ENCODE measurements at places on chromosomes 12 and 14. TPM values are rescaled to one million over a fixed set of nuclear protein-coding genes. Genes with fewer than 3 reads are reported as not detected.

The KRT2 gene
- not detected for total RNA-seq

The NTF3 gene
- not detected for total RNA-seq

The NGB gene
- total RNA-seq = not detected

The PTPN6 gene
- 31.5 TPM for total RNA-seq

The IAPP gene
- total RNA-seq = not detected

The DIO3 gene
- 7.4 TPM for total RNA-seq

The PTPRQ gene
- total RNA-seq = 8.8 TPM

The LMNTD1 gene
- total RNA-seq = not detected

The SETD3 gene
- total RNA-seq = 119 TPM

The HCAR1 gene
- total RNA-seq = 4.0 TPM

The ANO4 gene
- total RNA-seq = 0.78 TPM

The CEP128 gene
- total RNA-seq = 17.8 TPM

The RFX4 gene
- not detected for total RNA-seq

The TAS2R43 gene
- total RNA-seq = 9.4 TPM

The CLEC6A gene
- total RNA-seq = not detected

The CFAP54 gene
- total RNA-seq = 4.9 TPM

The POTEM gene
- not detected for total RNA-seq

The ADAM21 gene
- total RNA-seq = not detected

The NOXRED1 gene
- total RNA-seq = not detected

The FOXN4 gene
- not detected for total RNA-seq

The CLEC2B gene
- total RNA-seq = 7.3 TPM

The A2M gene
- total RNA-seq = 300 TPM

The TMEM121 gene
- 9.3 TPM for total RNA-seq

The PPM1A gene
- total RNA-seq = 46.3 TPM

The DUSP16 gene
- 24.2 TPM for total RNA-seq

The TAS2R42 gene
- not detected for total RNA-seq

The RIC8B gene
- 37.2 TPM for total RNA-seq

The IL26 gene
- total RNA-seq = not detected

The HPD gene
- not detected for total RNA-seq

The TEP1 gene
- total RNA-seq = 27.1 TPM

The TMEM30B gene
- total RNA-seq = 91.0 TPM

The TESPA1 gene
- 2.0 TPM for total RNA-seq

The MRPL52 gene
- 43.7 TPM for total RNA-seq

The SSTR1 gene
- total RNA-seq = 0.13 TPM

The RHEBL1 gene
- total RNA-seq = not detected

The HNF1A gene
- total RNA-seq = not detected

The SLC17A8 gene
- total RNA-seq = not detected

The MGP gene
- total RNA-seq = 319 TPM

The ASCL1 gene
- 0.13 TPM for total RNA-seq

The SLC10A1 gene
- total RNA-seq = not detected

The PTHLH gene
- total RNA-seq = 1.6 TPM

The PLEKHH1 gene
- 225 TPM for total RNA-seq

The UBE2N gene
- total RNA-seq = 55.9 TPM

The GUCY2C gene
- total RNA-seq = not detected

The SART3 gene
- 64.2 TPM for total RNA-seq

The APOF gene
- total RNA-seq = not detected

The INSM2 gene
- not detected for total RNA-seq

The PAX9 gene
- 1.1 TPM for total RNA-seq

The FAR2 gene
- total RNA-seq = 3.2 TPM

The SALL2 gene
- total RNA-seq = 22.0 TPM

The CCDC38 gene
- total RNA-seq = not detected

The MYF5 gene
- total RNA-seq = not detected

The NID2 gene
- 115 TPM for total RNA-seq
